Lower leg skin (tissue), 4 donors: ENCODE measurements at places on chromosomes 3 and 15.

GRCh38 chr15:39269821-39270220 is 311.1 kb upstream of the THBS1 start:
- no peak for DNase-seq

DNA sequence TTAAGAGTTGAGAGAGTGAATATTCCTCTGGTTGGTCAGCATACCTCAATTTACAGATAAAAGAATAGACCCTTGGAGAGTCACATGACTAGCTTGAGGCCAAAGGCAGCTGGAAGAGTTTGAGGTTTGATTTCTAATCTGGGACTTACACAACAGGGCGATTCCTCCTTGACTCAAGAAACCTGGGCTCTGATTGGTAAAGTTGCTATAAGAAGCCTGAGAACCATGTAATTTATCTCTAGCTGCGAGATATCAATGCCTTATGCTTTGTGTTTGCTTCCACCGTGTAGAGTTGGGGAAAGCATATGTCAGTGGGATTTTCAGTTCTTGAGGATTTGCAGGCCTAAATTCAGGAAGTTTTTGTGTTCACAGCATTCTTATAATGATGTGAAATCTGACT is 206.0 kb downstream of the KLHL25 start:
- no peak for DNase-seq

DNA sequence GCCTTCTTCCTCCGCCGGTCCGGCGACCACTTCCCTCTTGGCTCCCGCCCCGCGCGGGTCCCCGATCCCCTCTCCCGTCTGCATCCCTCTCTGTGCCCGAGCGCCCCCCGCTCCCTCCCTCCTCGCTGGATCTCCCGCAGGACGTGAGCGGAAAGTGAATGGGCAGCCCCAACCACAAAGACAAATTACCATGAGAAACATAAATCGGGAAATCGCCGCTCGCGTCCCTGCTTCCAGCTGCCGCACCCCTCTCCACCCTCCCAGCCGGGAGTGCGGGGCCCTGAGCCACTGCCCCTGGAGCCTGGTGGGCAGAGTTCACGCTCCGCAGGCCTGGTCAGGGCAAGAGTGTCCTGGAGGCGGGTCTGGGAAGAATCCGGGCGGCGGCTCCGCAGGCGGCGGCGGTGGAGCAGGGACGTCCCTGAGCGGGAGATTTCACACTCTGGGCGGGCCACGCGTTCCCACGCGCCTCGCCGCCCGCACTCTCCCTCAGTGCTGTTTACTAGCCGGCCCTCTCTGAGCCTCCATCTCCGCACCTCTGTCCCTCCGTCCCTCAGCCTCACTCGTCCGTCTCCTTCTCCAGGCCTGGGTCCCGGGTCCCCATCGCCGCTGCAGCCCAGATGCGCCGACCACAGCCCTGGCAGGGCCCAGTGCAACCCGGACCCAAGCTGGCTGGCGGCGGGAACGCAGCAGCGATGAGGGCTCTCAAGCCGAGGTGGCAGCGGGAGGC is 835 bp downstream of the SEMA5B start:
- no peak for DNase-seq

DNA sequence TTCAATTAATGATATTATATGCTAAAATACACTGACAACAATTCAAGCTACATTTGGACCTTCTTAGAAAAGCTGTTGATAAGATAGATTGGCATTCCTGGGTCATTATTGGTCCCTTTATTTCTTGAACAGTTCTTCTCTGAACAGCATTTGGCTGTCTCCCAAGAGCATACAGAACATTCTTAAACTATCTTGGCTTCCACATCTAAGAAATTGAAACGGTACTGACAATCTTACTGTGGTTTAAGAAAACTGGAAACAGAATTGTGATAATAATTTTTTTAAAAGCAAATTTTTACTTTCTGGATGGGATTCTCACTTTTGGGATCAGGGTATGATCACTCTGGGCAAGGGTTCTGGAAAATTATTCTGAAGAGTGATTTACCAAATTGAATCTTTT is 161.7 kb upstream of the ZNF385D start:
- DNase-seq, result no peak

DNA sequence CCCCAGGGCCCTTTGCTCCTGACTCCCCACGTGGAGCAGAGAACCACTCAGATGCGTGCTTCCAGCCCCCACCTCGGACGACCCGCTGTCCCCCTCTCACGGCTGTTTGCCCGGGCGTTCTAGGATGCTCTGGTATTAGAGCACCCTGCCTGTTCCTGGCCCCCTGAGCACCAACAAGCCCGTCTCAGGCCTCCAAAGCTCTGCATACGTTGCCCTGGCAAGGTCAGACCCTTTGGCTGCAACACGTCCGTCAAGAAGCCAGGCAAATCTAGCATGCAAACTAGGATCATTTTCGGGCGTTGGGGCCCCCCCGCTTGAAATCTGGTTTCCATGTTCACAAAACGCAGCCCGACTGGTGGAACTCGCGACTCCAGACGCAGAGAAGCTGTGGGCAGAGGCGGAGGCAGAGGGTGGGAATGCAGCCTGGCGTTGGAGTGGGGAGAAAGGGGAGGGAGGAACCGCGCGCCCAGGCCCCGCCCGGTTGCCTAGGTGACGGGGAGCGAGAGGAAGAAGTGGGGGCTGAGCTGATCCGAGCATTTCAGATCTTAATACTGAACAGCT is 86.2 kb upstream of the PIAS1 start:
- peak; percentile 32 for DNase-seq

DNA sequence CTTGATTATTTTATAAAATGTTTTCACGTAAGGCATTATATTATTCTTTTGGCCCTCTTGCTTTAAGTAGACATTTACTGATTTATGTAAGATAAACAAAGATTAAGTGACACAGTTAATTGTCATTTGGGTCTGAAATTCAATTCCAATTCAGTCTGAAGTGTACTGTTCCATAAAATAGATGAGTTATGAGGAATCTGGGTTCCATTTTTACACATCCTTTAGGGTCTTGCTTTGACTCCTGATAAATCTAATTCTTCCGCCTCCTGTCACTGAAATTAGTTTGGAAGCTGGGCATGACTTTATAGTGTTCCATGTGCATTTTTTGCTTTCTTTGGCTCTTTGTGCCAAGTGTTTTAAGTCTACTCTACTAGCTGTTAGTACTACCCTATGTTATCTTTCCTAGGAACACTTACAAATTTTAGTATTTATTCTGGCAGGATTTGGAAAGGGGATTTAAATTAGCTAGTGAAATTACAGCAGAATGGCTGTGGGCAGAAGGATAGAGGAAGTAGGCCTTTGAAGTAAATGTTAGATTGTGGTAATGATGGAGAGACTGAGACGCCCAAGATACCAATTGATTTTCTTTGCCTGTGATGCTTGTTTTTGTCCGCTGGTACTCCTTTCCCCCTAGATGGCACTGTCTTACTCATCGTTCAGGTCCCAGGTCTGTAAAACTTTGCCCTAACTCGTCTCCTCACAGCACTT is 14.3 kb downstream of the ARL8B start:
- DNase-seq, result no peak

DNA sequence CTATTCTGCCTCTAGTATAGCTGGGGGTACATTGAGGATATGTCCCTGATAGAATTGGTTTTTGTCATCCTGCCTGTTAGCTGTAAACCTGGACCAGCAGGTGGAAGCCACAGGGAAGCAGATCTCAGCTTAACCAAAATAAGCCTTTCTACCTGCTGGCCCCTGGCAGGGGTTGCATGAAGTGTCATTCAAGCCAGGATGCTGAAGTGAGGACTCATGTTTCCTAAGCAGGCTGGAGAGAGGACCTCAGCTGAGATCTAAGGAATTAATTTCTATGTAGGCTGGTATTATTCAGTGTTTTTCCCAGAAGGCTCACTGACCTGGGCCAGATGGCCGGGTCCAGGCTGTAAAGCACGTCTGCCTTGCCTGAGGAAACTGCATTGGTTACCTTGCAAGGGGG is 128.9 kb downstream of the MEGF11 start:
- DNase-seq, result no peak

GRCh38 chr3:15097891-15098290 is 1.1 kb downstream of the RBSN start:
- DNase-seq, result no peak
